Fibroblast of skin of left biceps (primary cell): ENCODE measurements at places on chromosomes 5 and 9.
A peak's percentile ranks its signal among the peaks of the same experiment; 100 is the strongest.

GRCh38 chr5:103475629-103476240 lies 86.9 kb downstream of the NUDT12 start:
- no peak for DNase-seq

- no peak for DNase-seq
Observed at GRCh38 chr5:138574744-138575193, 432 bp downstream of the HSPA9 start.

DNA sequence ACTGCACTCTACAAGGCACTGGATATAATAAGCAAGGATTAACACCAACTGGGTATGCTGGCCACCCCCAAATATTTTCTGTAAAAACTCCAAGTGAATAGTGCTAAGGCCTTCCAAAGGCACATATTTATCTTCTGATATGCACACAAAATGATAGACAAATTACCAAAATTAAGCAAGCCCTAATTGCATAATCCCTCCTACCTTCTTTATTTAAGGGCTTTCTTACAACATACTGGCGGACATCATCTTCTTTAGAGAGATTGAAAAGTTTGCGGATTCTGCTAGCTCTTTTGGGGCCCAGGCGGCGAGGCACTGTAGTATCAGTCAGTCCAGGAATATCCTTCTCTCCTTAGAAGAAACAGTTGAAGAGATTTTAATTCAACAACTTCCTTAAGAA lies 1.9 kb downstream of the RPS6 start:
- DNase-seq = no peak

DNA sequence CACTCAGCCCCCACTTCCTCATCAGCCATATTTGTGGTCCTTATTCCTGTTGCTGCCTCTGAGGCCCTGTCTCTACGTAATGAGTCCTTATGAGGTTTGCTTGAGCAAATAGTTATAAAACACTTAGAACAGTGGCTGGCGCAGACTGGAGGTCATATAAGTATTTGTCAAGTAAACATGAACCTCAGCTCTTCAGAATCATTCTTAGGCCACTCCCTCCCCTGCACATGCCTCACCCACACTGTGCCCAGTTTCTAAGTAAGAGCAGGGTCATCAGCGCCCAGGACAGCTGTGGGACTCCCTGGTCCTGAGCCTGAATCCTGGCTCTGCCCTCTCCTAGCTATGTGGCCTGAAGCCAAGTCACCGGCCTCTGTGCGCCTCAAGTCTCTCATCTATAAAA lies 4.0 kb downstream of the ST6GALNAC4 start:
- no peak for DNase-seq

DNA sequence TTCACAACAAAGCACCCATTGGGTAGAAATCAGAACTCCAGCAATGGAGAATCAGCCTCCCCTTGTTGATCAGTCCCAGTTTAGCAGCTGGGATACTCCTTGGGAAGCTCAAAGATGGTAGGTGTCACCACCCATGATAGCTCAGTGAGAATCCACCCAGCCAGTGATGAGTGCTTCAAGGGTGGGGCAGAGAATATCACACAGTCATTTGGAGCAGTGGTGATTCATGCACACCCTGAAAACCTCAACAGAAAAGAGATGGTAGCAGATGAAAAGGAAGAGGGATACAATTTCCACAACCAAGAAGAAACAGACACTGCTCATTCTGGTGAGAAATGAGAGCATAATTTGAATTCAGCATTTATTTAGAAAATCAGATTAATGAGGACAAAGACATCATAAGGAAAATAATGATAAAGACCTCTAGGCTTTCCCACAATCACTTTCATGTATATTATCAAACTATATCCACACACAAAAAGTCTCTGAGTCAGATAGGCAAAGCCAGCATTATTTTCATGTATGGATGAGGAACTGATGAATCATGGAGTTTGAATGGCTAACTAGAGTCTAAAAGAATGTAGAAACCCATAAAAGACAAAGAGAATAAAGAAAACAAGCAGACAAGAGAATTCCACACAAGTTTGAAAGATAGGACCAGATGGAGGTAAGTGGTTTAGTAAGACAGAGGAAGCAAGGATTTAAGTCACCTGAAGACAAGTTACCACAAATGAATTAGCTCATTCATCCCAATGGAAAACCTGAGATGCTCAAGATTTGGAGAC lies 82.9 kb downstream of the FEM1C start:
- DNase-seq = peak; percentile 67

DNA sequence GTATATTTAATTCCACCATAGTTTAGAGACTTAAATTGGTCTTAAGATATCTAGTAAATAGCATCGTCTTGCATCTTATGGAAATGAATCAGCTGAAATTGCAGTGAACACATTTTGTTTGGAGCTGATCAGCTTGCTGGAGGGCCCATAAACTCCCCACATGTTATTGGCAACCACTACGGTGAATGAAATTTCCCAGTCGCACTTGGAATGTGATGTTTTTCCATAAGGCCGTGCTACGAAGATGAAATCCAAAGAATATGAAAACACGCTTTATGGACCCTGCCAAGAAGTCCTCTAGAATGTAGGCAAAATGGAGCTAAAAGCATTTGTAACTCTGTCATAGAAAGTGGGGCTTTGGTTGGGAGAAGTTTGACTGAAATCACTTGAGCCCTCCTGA lies 572.1 kb downstream of the ACTL7B start:
- no peak for DNase-seq

- DNase-seq = no peak
Observed at GRCh38 chr5:141878186-141878710, at the start of gene PCDH1. Gene PCDH1, minus strand, starts transcription at chr5:141878410. Its CDS starts 148 bp downstream, at chr5:141878262.

GRCh38 chr9:101540069-101540468 lies 6.4 kb downstream of the RNF20 start:
- DNase-seq = no peak

- peak; percentile 58 for DNase-seq
Observed at GRCh38 chr9:14205463-14205862, 108.5 kb downstream of the NFIB start.

GRCh38 chr9:124774129-124774978 lies 2.6 kb upstream of the OLFML2A start:
- no peak for DNase-seq

DNA sequence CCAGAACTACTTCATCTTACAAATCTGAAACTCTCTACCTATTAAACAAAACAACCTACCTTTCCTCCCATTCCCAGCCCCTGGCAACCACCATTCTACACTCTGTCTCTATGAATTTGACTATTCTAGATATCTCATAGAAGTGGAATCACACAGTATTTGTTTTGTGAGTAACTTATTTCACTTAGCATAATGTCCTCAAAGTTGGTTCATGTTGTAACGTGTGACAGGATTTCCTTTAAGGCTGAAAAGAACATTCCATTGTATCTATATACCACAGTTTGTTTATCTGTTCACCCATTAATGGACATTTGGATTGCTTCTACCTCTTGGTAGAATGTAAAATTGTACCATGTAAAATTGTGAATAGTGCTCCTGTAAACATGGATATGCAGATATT lies 70.1 kb upstream of the NXNL2 start:
- no peak for DNase-seq

DNA sequence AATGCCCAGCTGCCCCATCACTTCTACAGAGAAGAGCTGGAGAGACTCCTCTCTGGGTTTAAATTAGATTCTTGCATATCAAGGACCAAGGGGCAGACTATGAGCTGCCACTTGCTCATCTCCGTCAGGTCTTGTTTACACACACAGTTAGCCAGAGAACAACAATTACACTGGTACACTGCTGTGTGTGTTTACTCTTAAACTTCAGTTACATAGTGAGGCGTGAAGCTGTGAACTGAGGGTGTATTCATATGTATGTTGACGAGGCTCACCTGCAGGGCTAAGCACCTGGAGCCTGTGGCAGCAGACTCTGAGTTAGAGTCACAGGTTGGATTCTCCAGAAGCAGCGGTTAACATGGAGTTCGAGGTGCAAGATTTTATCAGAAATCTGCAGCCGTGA lies 155.4 kb upstream of the ANKH start:
- no peak for DNase-seq

- no peak for DNase-seq
Observed at GRCh38 chr9:116154334-116154975, 864 bp downstream of the PAPPA start.

DNA sequence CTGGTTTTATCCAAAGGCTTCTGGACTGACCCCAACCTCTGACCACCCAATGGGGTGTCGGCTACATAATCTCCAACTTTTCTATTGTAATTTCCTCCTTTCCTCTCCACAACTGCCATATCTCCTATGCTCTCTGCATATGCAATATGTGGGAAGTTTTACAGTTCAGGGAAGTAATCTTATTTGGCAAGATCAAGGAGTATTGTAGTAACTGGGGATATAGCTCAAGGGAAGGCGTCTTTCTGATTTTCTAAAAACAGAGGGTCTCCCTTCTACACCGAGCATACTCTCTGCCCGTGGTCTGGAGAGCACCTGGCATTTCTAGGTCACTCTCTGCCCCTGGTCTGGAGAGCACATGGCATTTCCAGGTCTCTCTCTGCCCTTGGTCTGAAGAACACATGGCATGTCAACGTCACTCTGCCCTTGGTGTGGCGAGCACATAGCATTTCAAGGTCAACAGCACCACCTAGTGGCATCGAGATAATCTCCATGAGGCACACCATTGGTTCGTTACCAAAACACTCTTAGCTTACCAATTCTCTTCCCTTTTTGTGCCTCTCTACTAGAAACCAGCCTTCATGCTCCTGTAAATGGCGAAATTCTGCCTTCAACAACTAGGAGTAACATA lies 616.4 kb upstream of the NUDT12 start:
- peak; percentile 5 for DNase-seq

DNA sequence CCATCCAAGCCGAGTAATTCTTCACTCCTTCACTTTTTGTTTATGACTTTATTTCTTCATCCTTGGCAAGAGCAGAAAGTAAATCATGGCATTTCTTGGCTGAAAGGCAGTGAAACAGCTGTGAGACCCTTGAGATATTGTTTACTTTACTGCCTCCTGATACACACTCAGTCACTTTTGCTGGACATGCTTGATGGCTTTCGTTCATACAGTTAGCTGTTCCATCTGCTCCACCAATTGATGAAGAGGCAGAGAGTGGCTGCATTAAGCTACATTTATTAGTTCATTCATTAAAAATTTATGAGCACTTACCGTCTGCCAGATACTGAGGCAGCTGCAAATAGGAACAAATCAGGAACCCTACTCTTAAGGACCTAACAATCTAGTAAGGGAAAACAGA lies 184.4 kb upstream of the OR13F1 start:
- DNase-seq = no peak

DNA sequence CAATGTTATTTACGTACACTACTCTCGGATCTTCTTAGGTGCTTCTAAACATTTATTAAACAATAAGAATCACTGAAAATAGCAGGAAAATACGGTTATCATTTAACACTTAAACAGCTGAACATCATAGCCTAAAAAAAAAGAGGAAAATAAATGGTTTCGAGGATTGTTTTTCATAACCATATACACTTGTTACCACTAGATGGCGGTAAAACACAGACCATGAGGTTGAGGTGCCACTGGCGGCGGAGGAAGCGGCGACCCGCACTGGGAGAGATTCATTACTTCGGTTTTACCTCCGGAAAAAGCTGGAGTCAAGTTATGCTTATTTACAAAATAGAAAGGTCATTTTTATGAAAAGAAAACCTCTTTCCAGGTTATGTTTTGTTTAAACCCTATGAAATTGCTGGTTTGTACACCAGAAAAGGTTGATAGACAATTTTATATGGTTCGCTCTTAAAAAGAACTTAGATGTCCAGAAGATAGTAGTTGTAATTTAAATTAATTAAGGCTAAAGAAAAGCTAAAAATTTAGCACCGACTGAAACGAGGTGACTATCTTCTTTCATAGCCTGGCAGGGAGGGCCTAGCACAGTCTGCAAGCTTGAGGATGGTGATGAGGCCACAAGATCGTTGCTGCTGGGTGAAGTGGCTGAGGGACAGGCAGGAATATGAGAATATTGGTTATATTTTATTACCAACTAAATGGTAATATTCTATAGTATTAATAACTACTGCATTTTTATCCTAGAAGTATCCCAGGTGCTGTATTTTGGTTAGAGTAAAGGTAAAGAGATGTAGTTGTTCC lies 605.7 kb downstream of the RAB3C start:
- DNase-seq = no peak

- DNase-seq = no peak
Observed at GRCh38 chr5:23411200-23411599, 96.2 kb upstream of the PRDM9 start.

DNA sequence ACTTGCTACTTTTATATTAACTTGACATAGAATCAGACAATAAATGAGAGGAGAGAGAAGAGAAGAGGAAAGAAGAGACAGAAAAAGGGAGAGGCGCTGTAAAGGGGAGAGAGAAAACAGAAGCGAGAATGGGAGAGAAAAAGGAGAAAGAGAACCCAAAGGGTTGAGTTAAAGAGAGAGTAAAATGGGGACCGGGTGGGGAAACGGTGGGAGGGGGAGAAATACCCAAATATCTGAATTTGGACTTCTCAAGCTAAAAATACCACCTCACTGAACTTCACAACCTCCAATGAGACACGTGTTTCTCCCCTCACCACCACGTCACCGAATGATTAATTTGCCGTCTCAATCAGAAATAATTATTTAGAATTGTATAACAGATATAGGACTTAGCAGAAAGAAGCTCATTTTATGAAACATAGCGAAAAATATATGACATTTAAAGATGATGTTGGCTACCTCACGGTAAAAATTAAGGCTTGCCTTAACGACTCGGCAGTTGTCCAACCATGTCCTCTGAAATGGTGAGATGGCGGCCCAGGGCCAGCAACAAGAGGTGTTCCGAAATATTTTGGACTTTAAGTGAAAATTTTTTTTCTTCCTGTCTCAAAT lies 204.1 kb downstream of the MEF2C start:
- no peak for DNase-seq

- no peak for DNase-seq
Observed at GRCh38 chr5:149859746-149860145, 84.8 kb downstream of the PDE6A start.

GRCh38 chr9:5392285-5392684 lies 45.4 kb downstream of the PLGRKT start:
- no peak for DNase-seq

DNA sequence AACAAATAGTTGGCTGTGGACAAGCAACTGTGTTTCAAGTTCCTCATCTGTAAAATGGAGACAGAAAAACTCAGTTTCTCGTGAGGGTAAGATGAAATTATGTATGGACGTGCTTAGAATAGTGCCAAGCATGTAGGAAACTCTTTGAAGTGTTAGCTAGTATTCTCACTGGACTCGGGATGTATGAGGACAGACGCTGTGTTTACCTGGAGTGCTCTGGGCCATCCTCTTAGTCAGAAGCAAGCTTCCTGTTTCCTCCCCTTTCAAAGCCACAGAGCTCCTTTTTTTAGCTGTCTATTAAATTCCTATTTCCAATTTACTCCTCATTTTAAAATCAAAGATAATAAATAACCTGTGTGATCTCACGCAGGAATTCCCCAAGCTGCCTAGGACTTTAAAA lies 23.8 kb upstream of the IQGAP2 start:
- no peak for DNase-seq

GRCh38 chr5:10372726-10373709 lies 19.5 kb downstream of the MARCHF6 start:
- no peak for DNase-seq

DNA sequence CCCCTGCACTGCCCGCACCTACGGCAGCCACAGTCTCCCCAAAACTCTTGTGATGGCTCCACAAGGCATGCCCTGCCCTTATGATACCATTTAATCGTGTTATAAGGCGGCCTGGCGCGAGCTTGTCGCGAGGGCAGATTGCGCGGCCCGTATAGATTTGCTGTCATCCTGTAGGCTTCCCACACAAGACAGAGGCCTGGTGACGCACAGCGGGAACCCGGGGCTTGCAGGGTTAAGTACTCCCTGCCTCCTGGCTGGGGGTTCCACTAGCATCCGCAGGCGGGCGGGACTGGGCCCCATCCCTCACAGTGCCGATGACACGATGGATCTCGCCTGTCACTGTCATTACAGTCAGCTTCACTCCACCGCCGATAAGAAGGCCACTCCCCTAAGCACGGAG lies 364.9 kb upstream of the IRX2 start:
- no peak for DNase-seq
